ENCODE measurements at places on chromosomes 7 and 10. TPM values are rescaled to one million over a fixed set of nuclear protein-coding genes. Genes with fewer than 3 reads are reported as not detected.

The CLCN1 gene
- total RNA-seq, result 0.13 TPM

The PODXL gene
- total RNA-seq, result 1.5 TPM

DNA sequence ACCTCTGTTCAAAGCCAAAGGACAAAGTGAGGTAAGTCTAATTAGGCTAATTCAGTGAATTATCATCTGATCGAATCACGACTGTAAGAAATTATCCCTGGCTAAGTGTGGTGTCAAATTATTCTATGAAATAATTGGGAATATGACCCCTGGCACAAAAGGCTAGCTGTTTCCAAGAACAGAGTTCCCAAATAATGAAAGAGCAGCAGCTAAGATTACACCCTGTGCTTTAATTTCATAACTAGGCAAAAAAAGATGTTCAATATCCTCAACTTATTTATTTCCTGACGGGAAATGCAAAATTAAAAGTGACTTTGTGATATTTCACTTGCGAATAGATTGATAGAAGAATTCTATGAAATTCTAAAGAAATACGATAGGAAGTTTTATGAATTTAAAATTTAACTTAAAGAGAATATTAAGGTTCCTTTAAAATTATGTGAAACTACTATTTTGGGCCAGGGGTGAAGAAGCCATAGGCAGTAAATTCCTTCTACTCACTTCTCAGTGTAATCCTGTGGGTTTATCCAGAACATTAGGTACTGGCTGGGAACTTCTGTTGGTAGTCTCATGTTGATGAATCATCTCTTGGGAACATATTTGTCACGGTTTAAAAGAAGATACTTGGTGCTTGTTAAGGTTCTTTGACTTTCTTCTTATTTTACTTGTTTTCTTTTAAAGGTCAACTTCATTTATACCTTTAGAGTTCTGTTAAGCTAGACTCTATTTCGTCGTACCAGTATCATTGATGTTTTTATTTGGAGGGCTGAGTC lies 148.5 kb downstream of the POLR1F start:
- H3K27me3 ChIP-seq, result no peaks in the 10 kb centered on the region
- no peak overlapping the region for H3K4me3 ChIP-seq
- no peaks in the 10 kb centered on the region for H3K36me3 ChIP-seq
- H3K4me1 ChIP-seq, result no peaks in the 10 kb centered on the region
- DNase-seq, result no peak

DNA sequence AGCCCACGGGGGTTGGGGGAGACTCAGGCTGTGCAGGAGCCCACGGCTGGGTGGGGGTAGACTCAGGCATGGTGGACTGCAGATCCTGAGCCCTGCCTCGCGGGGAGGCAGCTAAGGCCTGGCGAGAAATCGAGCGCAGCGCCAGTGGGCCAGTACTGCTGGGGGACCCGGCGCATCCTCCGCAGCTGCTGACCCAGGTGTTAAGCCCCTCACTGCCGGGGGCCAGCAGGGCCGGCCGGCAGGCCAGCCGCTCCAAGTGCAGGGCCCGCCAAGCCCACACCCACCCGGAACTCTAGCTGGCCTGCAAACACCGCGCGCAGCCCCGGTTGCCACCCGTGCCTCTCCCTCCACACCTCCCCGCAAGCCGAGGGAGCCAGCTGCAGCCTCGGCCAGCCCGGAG lies 33.4 kb downstream of the SP4 start:
- H3K4me3 ChIP-seq, result no peak overlapping the region
- no peak overlapping the region for H3K27ac ChIP-seq
- H3K4me1 ChIP-seq, result peaks cover 13% of the 10 kb centered on the region
- DNase-seq, result no peak

GRCh38 chr10:95268438-95268837 lies 22.4 kb downstream of the PDLIM1 start:
- no peak for DNase-seq
- no peak overlapping the region for H3K27ac ChIP-seq
- H3K4me1 ChIP-seq, result no peaks in the 10 kb centered on the region
- H3K27me3 ChIP-seq, result peaks cover 2% of the 10 kb centered on the region
- H3K36me3 ChIP-seq, result no peaks in the 10 kb centered on the region
- no peak overlapping the region for H3K4me3 ChIP-seq

DNA sequence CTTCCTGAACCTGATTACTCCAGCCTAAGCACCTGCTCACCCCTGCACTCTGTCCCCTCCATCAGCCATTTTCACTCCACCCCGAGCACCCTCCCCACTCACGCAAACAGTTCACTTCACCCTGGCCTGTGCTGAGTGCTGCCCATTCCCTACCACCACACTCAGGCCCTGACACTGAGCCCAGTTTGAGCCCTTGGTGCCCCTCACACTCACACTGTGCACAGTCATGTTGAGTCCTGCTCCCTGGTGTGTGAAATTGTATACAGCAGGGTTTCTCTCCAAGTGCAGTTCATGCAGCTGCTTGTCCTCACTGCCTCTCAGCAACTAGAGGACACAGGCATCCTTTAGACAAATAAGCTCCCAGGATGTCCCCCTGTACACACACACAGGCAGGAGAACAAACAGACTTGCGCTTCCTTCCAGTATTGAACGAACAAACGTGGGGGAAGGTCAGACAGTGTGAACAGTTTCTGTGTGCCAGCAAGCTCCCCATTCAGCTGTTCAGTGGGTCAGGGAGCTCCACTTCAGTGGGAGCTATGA lies 6.8 kb downstream of the MYO1G start:
- H3K4me3 ChIP-seq, result no peak overlapping the region
- no peaks in the 10 kb centered on the region for H3K27me3 ChIP-seq
- DNase-seq, result no peak
- peaks cover 55% of the 10 kb centered on the region for H3K4me1 ChIP-seq
- peaks cover 90% of the 10 kb centered on the region for H3K36me3 ChIP-seq

DNA sequence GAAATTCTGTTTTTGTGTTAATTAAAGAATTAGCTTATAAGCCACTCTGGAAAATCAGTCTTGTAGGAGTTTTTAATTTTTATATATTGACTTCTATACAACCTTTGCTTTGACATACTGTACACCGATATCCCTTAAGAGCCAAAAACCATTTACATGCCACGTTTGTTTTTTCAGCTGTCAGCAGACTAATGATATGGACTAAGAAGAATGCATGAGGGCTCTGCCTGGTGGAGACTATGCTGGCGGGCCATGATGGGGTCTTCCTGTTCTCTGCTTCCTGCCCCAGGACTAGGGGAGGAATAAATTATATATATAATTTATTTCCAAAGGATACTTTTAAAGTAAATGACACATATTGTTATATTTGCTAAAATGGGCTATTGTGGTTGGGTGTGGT lies 96.3 kb downstream of the CDK14 start:
- no peaks in the 10 kb centered on the region for H3K4me1 ChIP-seq
- no peaks in the 10 kb centered on the region for H3K36me3 ChIP-seq
- no peak for DNase-seq
- no peaks in the 10 kb centered on the region for H3K27me3 ChIP-seq
- H3K4me3 ChIP-seq, result no peak overlapping the region

- DNase-seq, result no peak
- no peak overlapping the region for H3K27ac ChIP-seq
- no peaks in the 10 kb centered on the region for H3K27me3 ChIP-seq
- no peak overlapping the region for H3K4me3 ChIP-seq
- H3K36me3 ChIP-seq, result no peaks in the 10 kb centered on the region
These were observed 143.1 kb downstream of the BMPER start for GRCh38 chr7:34048445-34048844.

Measured in activated CD8-positive, alpha-beta T cell treated with anti-CD3 and anti-CD28 coated beads, Interleukin-2, amount 10 ng/mL, durations not matched to agents 7 days and 5 days (primary cell).